ENCODE measurements at places on chromosomes 7 and 10.

- DNase-seq = no peak
These were observed 414.5 kb downstream of the REEP3 start for GRCh38 chr10:63935705-63936104.

DNA sequence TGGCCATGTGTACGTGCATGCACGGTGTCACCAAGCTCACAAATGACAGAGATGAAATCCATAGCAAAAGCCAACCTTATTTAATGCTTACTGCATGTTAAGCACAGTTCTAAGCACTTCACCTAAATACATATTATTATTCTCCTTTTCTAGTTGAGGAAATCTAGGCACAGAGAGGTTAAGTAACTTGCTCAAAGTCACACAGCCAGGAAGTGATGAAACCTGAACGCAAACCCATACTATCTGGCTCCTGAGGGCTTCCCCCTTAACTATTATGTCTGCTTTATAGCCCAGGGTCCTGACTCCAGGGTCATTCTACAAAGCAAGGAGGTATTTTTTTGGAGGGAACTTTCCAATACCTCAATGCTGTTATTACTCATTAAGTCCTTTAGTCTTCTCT, 61.7 kb downstream of the GAD2 start:
- DNase-seq = no peak

DNA sequence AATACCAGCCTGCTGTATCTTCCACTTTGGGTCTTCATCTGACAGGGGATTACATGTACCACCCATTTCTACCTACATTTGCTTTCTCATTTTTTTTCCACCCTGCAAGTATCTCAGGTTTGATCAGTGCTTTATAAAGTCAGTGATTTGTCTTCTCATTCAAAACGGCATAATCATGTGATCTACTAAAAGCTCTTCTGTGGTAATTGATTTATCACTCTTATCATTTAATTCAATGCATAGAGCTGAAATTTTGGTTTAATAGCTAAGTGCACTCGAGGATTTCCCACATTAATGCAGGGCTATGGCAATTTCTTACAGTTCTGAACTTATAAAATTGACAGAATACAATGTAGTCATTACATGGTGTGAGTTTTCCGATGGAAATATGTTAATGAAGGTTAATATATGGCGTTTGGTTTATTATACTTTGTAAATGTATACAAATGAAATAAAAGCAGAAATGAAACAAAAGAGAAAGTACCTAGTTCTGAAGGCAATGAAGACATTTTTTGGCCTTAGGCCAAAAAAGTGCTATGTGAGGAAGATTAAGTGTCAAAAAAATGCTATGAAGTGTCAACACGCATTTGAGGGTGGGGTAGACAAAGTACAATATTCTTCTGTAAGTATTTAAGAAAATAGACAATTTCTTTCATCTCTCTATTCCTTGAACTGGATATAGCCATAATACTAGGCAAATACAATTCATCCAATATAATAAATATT, 457.3 kb downstream of the ETV1 start:
- DNase-seq = no peak

DNA sequence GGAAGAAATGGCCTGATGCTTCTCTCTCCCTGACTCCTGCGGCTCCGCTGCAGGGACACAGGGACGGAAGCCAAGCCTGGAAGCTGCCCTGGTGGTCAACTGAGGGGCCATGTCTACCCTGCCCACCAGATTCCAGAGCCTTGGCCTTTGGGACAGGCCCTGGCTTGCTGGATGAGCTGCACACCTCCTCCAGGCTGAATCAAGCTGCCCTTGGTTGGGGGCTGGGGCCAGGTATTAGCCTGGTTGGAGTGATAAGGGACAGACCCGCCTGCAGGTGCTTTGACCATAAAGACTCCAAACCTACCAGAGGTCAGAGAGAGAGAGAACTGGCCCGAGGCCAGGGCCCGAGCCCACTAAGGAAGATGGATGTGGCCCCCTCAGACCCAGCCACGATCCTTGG, 30.1 kb downstream of the CRHR2 start:
- no peak for DNase-seq

Measured in HS-27A (cell line).